ELF-1 (cell line): ENCODE measurements at places on chromosomes 4 and X.

- DNase-seq, result no peak
Observed at GRCh38 chr4:150265806-150266205, 187.6 kb downstream of the DCLK2 start.

DNA sequence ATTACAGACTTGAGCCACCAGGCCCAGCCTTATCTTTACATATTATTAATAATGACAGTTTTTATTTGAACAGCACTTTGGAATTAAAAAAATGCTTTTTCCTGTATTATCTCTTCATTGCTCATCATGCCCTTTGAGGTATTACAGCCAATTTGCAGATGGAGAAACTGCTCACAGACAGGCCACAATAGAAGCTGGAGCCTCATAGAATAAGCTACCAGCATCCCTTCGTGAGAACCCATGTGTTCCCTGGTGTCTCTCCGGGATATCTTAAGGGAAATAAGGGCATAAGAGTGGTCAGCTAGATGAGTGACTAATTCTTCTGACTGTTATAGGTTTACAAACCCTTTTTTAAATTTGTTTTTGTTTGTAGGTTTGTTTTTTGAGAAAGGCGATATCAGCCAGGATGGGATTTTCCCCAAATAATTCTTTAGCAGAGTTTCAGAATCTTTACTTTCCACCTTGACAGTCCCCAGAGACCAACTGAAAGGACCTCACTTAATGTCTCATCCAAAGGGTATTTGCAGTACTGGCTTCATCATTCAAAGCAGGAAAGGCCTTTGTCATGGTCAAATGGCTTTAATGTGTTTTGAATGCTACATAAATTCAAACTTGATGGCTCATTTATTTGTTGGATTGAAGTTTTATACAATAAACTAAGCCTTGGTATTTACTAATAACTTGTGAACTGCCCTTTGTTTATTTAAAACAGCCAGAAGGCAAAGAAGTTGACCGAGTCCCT, 48.0 kb upstream of the SOD3 start:
- no peak for DNase-seq

- DNase-seq, result no peak
Observed at GRCh38 chr4:46185766-46186165, 61.9 kb upstream of the GABRG1 start.

GRCh38 chrX:19882066-19882775, 5.2 kb downstream of the SH3KBP1 start:
- peak; percentile 71 for DNase-seq

GRCh38 chr4:104930298-104930697, 216.4 kb upstream of the TET2 start:
- no peak for DNase-seq

DNA sequence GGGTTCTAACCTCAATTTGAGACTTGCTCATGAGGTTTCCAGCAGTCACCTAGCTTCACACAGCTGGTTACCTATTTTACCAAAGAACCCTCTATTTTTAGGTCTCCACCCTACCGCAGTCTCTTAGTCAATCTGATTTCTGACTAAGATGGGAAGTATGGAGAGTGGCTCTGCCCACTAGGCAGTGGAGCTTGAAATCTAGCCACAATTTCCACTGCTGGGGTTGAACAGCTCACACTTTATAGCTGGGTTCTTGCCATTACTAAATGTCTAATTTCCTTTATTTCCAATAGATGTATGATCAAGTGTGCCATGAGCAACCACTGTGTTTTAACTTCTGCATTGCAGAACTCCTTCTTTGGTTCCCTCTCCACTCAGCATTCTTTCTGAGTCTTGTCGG, 43.1 kb downstream of the GASK1B start:
- no peak for DNase-seq

DNA sequence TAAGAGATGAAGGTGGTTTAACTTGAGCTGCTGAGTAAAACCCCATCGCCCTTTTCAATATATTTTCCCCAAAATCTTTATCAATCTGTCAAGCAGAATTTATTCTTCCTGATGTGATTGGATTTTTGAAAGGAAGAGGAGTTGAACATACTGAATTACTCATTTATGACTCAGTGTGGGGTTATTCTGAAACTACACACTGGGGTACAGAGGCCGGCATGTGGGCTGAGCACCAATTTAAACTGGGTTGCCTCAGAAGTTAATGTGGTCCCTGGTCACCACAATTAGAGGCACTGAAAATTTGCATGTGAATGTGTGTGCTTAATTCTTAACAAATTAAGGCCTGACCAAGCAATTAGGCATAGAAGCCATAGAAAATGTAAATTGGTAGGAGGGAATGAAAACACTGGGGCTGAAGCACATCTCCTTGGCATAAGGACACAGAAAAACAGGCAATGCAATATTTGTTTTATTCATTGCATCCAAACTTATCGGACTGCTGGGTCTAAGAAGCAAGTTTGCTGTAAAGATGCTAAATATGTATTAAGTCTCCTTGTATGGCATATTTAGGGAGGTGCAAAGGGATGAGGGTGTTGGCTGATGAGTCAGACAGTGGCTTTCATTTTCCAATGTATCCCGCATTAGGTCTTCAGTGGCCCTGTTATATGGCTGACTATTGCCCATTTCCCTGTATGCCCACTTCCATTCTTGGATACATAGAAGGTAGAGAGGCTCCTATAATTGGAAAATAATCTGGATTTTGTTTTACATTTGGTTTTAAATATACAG, 170.9 kb downstream of the IL15 start:
- DNase-seq, result no peak

DNA sequence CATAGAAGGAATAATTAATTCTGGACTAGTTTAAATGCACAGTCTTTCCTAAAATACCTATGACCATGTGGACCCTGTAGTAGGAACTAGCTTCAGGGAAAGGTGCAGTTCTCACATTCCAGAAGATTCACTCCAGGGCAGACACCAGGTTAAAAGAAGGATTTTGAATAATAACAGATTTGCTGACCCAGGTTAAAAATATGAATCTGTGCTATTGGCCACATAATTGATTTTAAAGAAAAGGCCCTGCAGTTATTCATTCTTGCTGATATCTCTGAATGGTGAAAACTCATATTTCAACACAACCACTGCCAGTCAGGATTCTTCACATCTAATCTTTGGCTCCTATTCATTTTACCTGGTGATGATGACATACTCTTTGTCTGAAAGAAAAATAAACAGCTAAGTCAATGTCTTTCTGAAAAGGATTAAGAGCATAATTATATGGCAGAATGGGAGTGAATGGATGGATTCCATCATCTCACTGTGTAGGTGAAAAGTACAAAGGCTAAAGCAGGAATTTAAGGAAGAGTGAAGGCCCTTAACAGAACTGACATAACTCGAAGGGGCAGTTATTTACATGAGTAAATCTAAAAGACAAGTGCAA, 432.8 kb downstream of the PDGFC start:
- no peak for DNase-seq

- no peak for DNase-seq
Observed at GRCh38 chr4:178387756-178388155, 945.5 kb upstream of the AGA start.

DNA sequence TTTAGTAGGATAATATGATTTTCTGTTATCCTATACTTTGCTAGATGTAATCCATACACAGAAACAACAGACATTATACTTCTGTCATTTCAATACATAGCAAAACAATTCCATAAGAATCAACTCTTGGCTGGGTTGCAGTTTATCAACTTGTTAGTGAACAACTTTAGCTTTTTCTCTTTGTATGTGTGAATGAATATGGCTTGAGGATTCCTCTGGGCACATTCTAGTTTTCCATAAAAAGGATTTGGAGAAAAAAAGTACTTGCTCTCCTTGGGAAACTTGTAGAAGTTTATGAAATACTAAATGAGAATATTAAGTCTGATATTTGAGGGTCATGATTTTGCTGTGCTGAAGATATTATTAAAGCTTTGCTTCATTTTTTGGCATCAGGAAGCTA, 210.7 kb upstream of the GIMD1 start:
- no peak for DNase-seq

GRCh38 chr4:98151145-98151924, 8.1 kb upstream of the STPG2 start:
- DNase-seq, result no peak

- DNase-seq, result no peak
Observed at GRCh38 chrX:66176134-66176533, 12.1 kb downstream of the HEPH start.

DNA sequence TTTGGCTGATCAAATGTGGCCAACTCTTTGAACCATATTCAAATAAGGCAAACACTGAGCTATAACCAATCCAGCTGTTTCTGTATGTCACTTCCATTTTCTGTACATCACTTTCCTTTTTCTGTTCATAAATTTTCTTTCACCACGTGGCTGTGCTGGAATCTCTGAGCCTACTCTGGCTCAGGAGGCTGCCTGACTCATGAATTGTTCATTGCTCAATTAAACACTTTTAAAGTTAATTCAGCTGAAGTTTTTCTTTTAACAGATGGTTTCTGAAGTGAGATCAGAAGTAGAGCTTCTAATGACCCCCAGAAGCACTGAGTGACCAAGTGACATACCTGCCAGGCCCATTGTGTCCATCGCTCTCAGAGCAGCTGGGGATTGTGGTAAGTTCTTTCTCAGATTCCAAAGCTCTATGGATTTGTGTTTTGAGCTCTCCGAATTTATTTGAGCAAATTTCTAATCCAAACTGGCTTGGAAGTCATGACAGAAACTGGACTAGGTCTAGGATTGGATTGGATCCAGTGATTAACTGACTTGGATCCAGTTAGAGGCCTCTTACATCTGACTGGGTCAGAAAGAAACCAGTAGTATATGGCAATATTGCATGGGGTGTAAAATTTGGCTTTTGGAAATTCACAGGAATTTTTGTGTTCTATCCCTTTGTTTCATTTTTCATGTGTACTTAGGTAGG, 121.2 kb upstream of the BANK1 start:
- DNase-seq, result no peak

DNA sequence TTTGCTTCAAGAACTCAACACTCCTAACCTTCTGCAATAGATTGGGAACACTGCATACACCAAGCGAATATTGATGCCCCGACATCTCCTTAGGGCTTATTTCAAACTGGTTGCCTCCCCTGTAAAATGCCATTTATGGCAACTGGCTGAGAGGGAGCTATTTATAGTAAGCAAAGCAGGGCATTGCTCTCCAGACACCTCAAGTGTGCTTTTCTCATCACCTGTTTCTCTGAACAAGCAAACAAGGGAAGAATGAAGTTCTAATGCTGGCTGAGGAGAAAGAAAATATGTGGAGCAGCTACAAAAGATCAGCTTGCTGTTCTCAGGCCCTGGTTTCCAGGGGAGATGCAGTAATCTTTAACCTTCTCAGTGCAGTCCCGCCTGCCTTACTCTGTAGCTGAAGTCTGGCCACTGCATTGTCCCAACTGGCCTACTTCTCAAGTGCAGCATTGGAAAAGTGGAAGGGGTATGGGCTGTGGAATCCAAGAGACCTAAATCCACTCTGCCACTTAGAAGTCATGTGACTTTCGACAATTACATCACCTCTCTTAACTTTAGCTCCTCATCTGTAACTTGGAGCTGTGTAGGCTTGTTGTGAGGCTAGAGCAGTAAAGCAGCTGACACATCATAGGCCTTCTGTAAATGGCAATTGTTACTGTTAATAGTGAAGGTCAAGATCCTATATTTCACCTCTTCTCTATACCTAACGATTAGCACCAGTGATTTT, 47.9 kb upstream of the FGF13 start:
- no peak for DNase-seq

- no peak for DNase-seq
Observed at GRCh38 chr4:72997409-72997808, 72.1 kb downstream of the COX18 start.

DNA sequence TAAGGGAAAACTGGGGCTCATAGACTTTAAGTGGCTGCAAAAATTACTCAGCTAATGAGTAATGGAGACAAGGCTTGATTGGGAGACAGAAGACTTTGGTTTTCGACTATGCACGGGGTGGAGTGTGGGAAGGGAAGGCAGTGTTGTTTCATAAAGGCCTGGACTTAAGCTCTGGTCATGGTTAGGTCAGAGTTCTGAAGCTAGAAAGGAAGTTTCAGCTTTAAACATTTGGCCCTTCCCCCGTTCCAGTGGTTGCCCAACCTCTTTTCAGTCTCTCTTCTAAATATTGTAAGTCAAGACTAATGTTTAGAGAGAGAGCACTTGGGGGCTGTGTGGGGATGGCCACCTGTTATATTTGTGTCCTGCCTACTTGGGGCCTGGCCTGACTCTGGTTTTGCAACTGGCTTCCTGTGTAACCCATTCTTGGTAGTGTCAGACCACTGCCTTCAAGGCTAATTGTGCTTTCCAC, 21.0 kb downstream of the MSN start:
- no peak for DNase-seq

DNA sequence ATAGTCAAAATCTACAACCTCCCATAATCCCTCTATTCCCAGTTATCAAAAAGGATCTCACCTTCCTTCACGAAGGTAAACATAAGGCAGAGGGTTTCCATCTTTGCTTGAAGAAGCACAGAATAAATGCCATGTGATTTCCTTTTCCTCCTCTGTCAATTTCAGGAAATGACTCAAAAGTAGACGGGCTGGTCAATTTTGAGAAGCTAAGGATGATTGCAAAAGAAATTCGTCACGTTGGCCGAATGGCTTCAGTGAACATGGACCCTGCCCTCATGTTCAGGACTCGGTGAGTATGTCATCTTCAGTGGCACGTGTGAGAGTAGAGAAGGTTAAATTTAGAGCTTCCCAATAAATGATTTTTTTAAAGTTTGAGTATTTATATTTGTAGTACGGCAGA, 240.2 kb downstream of the RAPGEF2 start:
- no peak for DNase-seq
